Midbrain (tissue), 1 donor: ENCODE measurements at places on chromosomes 2 and 18.

DNA sequence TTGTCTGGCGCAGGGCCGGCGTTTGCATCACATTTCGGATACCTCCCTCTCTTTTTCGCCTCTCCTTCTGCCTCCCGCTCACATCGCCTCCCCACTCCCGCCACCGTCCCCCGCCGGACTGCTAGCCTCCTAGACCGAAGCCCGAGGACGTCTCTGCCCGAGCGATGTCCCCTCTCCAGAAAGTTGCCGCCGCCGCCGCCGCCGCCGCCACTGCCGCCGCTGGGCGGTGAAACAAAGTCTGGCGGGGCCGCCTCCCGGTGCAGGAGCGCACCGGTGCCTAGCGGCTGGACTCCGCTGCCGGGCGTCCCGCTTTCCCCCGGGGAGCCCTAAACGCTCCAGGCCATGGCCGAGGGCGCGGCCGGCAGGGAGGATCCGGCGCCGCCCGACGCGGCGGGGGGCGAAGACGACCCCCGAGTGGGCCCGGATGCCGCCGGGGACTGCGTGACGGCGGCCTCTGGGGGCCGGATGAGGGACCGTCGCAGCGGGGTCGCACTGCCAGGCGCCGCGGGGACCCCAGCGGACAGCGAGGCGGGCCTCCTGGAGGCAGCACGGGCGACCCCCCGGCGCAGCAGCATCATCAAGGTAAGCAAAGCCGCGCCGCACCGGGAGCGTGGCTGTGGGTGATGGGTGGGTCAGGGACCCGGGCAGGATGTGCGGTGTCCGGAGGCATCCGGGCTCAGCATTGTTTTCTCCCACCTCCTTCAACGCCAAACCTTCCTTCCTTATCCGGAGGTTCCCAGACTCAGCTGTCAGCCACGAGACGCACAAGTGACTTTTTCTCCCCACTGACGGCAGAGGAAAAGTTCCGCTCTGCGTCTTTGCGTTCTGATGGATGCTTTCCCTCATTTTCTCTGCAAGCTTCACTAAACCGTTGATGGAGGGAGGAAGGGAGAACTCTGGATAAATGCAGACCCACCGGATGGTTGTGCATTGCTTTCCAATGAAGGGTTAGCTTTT, 643 bp downstream of the PLCL1 start:
- DNase-seq = peak; percentile 56

DNA sequence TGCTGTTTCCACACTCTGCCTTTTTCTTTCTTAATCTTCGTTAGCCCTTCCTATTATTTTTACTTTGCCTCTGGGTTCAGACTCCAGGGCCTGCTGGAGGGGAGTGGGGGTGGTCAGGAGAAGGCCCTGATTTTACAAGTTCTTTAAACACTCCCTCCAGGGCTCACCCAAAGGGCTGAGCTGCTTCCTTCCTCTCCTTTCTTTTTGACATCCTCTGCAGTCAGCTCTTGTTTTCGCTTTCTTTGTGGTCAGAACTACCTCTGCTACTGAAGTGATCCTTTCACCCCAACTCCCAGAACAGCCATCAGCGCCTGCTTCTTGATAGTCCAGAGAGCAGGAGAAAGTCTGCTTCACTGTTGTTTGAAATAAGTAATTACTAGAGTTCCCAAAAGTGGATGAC, 925.7 kb downstream of the EPHA4 start:
- DNase-seq = no peak

DNA sequence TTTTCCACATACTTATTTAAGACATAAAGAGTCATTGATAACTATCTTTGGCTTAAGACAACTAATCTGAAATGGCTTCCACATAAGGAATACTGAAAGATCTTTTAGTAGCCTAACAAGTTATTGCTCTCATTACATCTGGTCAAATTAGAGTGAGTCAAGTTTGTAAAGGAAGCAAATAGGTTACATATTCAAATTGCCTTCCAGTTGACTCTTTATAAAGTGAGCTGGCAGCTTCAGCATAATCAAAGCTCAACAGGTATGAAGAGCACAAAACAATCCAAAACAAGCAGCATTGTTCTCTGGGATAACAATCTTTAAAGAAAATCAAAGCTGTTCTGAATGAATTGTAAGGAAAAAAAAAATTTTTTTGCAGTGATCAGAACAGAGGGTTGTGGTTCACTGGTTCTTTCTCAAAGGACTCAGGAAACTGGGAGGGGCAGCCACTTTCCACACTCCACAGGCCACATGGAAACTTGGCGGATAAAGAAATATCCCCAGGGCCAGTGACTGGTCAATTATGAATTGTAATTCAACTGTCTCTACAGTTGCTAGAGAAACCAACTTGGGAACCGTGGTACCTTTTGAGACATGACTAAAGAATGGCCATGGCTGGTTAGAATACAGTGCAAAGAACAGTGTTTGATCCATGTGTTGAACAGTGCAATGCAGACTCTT, 369.3 kb upstream of the KCNH7 start:
- DNase-seq = no peak

GRCh38 chr2:189261431-189261841, 81.9 kb upstream of the COL5A2 start:
- DNase-seq = no peak

DNA sequence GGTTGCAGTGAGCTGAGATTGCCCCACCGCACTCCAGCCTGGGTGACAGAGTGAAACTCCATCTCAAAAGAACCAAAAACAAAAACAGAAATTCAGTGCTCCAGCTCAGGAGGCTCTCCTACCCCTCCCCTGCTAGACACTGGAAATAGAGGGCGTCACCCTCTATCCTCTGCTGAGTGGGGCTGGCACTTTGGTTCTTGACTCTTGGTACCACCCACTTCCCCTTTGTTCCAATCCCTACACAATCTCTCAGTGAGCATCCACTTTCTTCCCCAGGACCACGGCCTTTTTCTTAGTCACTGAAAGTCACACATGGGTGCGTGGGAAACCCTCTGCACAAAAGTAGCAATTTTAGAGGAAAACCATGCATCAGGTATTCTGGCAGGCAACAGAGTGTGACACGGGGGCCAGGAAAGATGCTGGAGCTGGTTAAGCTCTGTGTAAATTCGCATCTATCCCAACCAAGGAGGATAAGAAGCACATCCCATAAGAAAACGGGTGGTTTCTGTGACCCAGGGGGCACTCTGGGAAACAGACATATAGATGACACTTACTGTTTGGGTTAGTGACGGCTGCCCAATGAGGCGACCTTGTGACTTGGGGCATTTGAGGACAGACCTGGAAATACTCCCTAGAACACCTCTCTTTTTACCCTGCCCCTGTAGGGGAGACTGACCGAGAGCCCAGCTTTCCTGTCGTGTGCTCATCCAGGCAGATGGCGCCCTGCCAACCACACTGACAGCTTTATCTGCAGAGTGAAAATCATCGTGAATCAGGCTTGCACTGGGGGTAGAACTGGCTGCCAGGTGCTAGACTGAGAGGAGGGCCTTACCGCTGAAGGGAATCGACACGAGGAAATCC, 7.7 kb downstream of the HJURP start:
- no peak for DNase-seq
